ENCODE measurements at places on chromosomes 4 and X. TPM values are rescaled to one million over a fixed set of nuclear protein-coding genes. Genes with fewer than 3 reads are reported as not detected.

DNA sequence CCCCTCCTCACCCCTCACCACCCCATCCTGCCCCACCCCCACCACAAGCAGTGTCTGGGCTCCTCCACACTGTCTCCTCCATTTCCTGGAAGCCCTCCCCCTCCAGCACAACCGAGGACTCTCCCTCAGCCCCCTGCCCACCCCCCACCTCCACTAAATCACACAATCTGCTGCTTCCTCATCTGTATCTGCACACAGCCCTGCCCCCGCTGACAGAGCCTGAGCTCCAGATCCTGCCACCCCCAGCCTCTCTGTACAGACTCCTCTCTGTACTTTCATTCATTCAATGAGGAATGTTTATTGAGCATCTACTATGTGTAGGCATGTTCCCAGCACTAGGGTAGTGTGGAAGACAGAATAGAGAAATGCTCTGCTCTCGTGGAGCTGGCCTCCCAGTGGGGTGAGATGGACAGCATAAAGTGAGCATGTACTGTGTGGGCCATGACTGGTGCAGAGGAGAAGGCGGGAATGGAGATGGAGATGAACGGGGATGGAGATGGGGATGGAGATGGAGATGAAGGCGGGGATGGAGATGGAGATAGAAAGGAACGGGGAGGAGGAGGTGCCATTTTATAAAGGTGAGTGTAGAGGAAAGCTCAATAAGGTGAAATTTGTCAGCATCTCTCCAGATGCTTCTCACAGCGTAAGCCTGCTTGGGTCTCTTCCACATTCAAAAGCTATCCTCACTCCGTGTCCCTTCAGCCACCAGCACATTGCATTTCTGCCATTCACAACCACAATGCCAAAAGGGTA, 2.5 kb upstream of the PPP2R2C start:
- H3K4me1 ChIP-seq, result peaks cover 10% of the 10 kb centered on the region
- H3K4me3 ChIP-seq, result no peak overlapping the region

DNA sequence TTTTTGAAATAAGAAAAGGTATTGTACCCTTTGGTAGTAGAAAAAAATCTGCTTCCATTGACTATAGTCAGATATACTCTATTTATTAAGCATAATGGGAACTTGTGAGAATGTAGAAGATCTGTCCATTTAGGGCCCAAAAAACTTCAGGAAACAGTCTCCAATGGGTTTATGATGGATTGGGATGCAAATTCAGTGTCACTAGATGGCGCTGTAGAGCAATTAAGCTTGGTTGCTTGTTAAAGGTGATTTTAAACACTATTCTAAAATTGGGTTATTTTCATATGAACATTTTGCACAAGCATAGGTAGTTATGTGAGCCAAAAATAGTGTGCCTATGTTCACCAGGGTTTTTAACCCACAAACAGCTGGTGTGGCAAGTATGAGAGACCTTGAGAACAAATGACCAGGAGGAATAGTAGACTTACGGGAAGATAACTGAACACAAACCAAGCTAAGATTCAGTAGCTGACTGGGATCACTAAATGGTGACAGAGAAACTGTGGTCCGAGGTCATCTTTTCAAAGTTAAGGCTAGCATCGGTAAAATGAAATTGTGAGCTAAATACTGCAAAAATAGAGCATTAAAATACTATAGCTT, 80.3 kb upstream of the LSM6 start:
- DNase-seq, result peak; percentile 32
- H3K4me3 ChIP-seq, result no peak overlapping the region
- no peaks in the 10 kb centered on the region for H3K27me3 ChIP-seq
- H3K27ac ChIP-seq, result no peak overlapping the region

DNA sequence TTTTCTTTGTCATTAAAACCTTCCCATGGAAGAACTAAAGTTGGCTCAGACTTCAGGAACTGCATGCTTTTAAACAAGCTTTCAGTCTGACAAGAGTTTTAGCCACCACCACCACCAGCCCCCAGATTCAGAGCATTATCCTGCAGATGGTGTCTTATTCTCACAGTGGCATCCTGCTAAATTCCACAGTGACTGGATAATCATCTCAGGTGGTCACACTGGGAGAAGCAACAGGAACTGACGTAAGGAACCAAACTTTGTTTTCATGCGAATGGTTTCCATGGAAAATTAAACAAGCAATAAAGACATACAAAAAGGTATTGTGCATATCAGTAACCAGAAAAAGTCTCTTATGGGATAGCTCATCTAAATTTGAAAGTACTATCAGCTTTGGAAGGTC, 370.7 kb downstream of the FBXW7 start:
- H3K27me3 ChIP-seq, result peaks cover 3% of the 10 kb centered on the region
- DNase-seq, result no peak
- H3K4me3 ChIP-seq, result no peak overlapping the region
- no peaks in the 10 kb centered on the region for H3K4me1 ChIP-seq
- no peak overlapping the region for H3K27ac ChIP-seq
- H3K36me3 ChIP-seq, result no peaks in the 10 kb centered on the region

DNA sequence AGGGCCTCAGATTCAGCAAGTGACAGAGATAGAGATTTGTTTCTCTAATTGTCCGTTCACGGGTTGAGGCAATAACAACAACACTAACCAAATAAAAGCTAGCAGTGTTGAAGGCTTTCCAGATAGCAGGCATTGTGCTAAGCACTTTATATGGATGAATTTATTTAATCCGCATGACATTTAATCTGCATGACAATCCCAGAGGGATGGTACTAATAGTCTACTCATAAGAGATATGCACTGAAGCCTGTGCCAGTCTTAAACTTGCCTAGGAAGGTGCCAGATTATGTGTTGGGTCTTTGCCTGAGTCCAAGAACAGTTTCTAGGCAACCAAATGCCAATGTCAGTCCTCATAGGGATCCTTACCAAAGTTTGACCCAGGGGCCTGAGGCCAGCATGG, 37.7 kb upstream of the FAT1 start:
- H3K27me3 ChIP-seq, result no peaks in the 10 kb centered on the region
- no peaks in the 10 kb centered on the region for H3K36me3 ChIP-seq
- H3K27ac ChIP-seq, result no peak overlapping the region
- DNase-seq, result no peak
- no peak overlapping the region for H3K4me3 ChIP-seq

DNA sequence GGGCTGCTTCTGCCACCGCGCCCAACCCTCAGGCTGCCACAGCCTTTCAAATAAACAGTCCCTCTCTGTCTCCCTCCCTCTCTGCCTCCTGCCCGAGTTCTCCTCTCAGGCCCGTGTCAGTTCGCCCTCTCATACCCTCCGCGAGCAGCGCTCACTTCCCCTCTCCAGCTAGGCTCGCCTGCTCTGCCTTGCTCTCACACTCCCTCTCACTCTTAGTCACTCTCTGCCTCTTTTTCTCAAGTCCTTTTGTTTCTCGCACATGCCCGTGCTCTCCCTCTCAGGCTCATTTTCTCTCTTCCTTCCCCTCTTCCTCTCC, 3.2 kb downstream of the EFNB1 start:
- H3K27me3 ChIP-seq, result peaks cover 17% of the 10 kb centered on the region
- peak overlapping the region; percentile 5 for H3K27ac ChIP-seq
- H3K4me3 ChIP-seq, result peak overlapping the region; percentile 67
- DNase-seq, result peak; percentile 60
- no peaks in the 10 kb centered on the region for H3K36me3 ChIP-seq
- H3K4me1 ChIP-seq, result peaks cover 13% of the 10 kb centered on the region

DNA sequence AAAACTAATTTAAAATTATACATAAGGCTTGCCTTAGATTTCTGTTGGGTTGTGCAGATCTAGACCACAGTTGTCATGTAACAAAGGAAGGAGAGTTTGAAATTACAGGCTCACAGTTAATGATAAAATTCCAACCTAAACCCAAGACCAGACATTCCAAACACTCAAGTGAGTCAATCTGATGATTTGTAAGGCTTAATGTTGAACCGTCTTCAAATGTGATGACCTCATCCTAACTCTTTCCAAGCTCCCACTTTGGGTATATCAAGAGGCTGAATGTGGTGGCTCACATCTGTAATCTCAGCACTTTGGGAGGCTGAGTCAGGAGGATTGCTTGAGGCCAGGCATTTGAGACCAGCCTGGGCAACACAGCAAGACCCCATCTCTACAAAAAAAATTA, 149.2 kb downstream of the TBL1X start:
- no peaks in the 10 kb centered on the region for H3K27me3 ChIP-seq
- no peak overlapping the region for H3K27ac ChIP-seq
- no peak overlapping the region for H3K4me3 ChIP-seq

DNA sequence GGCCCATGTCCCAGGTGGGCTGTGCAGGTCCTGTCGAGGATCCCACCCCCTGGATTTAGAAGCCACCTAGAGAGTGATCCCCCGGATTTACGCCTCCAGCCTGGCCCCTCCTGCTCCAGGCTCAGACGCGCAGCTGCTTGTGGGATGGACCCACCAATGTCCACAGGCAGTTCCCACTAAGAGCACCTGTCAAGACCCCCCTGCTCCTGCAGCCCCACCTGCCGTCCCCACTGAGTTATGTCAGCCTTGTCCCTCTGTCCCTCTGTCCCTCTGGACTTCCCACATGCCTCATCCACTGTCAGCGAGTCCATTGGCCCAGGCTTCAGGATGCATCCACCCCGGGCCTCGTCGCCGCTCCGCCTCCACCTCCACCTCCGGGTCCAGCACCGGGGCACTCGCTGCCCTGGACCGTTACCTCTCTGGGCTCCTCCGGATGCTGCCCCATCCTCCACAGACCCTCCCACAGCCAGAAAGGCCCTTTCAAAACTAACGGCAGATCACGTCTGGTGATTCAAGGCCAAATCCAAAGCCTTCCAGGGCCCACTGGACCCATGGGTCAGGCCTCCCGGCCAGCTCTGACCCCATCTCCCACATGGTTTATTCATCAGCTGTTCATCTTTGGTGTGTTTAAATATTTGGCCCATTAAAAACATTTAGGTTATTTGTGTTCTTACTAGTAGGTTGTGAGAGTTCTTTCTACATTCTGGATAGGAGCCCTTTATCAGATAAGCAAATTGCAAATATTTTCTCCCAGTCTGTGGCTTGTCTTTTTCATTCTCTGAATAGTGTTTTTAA, 28.3 kb downstream of the HTRA3 start:
- H3K36me3 ChIP-seq, result no peaks in the 10 kb centered on the region
- no peak overlapping the region for H3K27ac ChIP-seq
- no peaks in the 10 kb centered on the region for H3K27me3 ChIP-seq

DNA sequence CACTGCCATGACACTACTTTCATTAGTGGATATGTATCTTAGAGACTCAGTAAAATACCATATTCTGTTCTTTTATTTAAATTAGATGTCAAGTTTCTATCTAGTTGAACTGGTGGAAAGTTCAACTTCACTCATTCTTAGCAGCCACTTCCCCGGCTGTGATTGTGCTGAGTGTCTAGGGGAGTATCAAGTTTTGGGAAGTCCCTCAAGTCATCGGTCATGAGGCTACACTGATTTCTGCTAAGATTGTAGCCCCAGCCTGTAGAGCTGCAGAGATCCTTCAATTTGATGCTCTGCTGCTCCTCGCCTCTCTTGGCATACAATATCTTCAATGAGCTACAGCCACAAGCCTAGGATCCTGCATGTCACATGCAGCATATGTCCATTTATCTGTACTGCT, 53.9 kb downstream of the DMP1 start:
- H3K27me3 ChIP-seq, result no peaks in the 10 kb centered on the region
- H3K36me3 ChIP-seq, result no peaks in the 10 kb centered on the region
- no peaks in the 10 kb centered on the region for H3K4me1 ChIP-seq
- DNase-seq, result no peak

GRCh38 chrX:68833448-68833805, 4.6 kb downstream of the EFNB1 start:
- peaks cover 8% of the 10 kb centered on the region for H3K4me1 ChIP-seq
- H3K27ac ChIP-seq, result no peak overlapping the region
- H3K4me3 ChIP-seq, result no peak overlapping the region
- no peak for DNase-seq

- DNase-seq, result peak; percentile 56
- H3K4me1 ChIP-seq, result no peaks in the 10 kb centered on the region
- H3K36me3 ChIP-seq, result no peaks in the 10 kb centered on the region
- peak within 1 kb of the TSS; percentile 49 for H3K4me3 ChIP-seq
These were observed at the start of gene MSL3 for GRCh38 chrX:11757719-11758399. MSL3 (plus strand) TSS chrX:11758237; CDS start chrX:11758264, 27 bp downstream.

DNA sequence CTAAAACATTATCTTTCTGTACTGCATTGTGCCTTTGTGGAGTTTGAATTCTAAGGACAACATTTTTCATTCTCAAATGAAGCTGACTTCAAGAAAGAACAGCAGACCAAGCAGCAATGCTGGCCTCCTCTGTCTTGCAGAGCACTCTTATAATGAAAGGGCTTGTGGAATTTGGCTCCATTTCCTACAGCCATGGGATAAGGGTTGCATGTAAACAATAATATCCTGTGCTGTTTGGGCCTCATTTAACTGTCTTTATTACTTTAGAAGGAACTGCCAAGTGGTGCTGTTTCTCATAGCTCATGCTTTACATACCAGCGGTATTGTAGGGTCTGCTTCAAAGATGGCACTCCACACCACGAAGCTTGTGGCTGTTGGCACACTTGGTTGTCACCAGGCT, 111.4 kb upstream of the EOLA2 start:
- H3K4me3 ChIP-seq, result no peak overlapping the region
- H3K27me3 ChIP-seq, result no peaks in the 10 kb centered on the region
- DNase-seq, result no peak

- no peaks in the 10 kb centered on the region for H3K36me3 ChIP-seq
- DNase-seq, result no peak
These were observed 39.2 kb upstream of the C4orf54 start for GRCh38 chr4:99696801-99697200.

GRCh38 chrX:9473708-9474107, 8.8 kb downstream of the TBL1X start:
- H3K36me3 ChIP-seq, result no peaks in the 10 kb centered on the region
- H3K27ac ChIP-seq, result no peak overlapping the region
- H3K27me3 ChIP-seq, result no peaks in the 10 kb centered on the region
- no peak overlapping the region for H3K4me3 ChIP-seq
- no peaks in the 10 kb centered on the region for H3K4me1 ChIP-seq

- H3K4me3 ChIP-seq, result no peak overlapping the region
- no peak for DNase-seq
- H3K36me3 ChIP-seq, result no peaks in the 10 kb centered on the region
- H3K27me3 ChIP-seq, result no peaks in the 10 kb centered on the region
- H3K27ac ChIP-seq, result no peak overlapping the region
These were observed 273.2 kb downstream of the IL15 start for GRCh38 chr4:141909541-141909940.

- H3K4me1 ChIP-seq, result no peaks in the 10 kb centered on the region
- DNase-seq, result no peak
- H3K27me3 ChIP-seq, result no peaks in the 10 kb centered on the region
- no peak overlapping the region for H3K27ac ChIP-seq
- H3K36me3 ChIP-seq, result peaks cover 60% of the 10 kb centered on the region
These were observed 15.3 kb downstream of the SLC6A8 start for GRCh38 chrX:153703036-153703370.

GRCh38 chr4:6674500-6675149, 19.1 kb upstream of the S100P start:
- peak overlapping the region; percentile 89 for H3K27ac ChIP-seq
- H3K4me1 ChIP-seq, result peaks cover 19% of the 10 kb centered on the region
- H3K36me3 ChIP-seq, result no peaks in the 10 kb centered on the region
- DNase-seq, result no peak
- H3K27me3 ChIP-seq, result no peaks in the 10 kb centered on the region

SSX3 gene
- total RNA-seq, result not detected

CC2D2A gene
- 22.8 TPM for total RNA-seq

MAGEE2 gene
- 0.24 TPM for total RNA-seq

PPAT gene
- 9.5 TPM for total RNA-seq

TMEM154 gene
- total RNA-seq, result 6.7 TPM

COX18 gene
- 17.0 TPM for total RNA-seq

APLN gene
- total RNA-seq, result 1.0 TPM

MAGEA8 gene
- not detected for total RNA-seq

PCSK1N gene
- total RNA-seq, result 2.3 TPM

NR0B1 gene
- total RNA-seq, result not detected

TKTL2 gene
- total RNA-seq, result not detected

ENPP6 gene
- 0.21 TPM for total RNA-seq

MSANTD1 gene
- total RNA-seq, result 1.1 TPM

NPY1R gene
- 1.5 TPM for total RNA-seq

Data from left lung (tissue), 14 donors.